DMS79 (cell line): ENCODE measurements at places on chromosomes 13 and 19.

DNA sequence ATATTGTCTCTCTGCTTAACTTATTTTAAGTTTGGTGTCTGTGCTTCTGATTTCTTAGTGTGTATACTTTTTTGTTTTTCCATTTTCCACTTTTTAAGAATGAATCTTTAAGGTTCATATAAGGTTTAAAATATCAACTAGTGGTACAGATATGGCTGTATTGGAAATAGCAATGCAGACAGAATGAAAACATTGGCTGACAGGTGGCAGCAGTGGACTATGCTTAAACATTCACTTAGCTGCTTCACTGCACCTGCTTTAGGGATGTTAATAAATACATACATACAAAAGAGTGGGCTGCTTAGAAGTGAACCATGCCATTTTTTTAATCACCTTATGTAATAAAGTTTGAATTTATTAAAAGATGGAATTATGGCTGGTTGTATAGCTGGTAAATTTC lies 27.3 kb downstream of the TM9SF2 start:
- DNase-seq: no peak

DNA sequence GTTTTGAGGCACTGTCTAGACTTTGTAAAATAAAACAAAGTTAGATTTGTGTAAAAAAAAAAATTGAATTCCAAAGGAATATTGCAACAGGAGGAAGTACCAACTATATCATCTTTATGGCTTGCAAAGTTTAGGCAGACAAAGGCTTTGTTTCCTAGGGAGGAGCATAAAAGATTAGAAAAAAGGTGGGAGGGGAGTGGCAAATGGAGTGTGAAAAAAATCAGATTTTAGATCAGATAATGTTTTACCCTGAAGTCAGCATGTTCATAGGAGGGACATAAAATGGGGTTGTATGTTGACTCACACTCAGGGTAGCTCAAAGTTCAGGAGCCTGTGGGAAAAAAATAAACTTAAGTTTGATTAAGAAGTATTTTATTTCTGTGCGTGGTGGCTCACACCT lies 3.7 kb downstream of the ZNF85 start:
- no peak for DNase-seq

DNA sequence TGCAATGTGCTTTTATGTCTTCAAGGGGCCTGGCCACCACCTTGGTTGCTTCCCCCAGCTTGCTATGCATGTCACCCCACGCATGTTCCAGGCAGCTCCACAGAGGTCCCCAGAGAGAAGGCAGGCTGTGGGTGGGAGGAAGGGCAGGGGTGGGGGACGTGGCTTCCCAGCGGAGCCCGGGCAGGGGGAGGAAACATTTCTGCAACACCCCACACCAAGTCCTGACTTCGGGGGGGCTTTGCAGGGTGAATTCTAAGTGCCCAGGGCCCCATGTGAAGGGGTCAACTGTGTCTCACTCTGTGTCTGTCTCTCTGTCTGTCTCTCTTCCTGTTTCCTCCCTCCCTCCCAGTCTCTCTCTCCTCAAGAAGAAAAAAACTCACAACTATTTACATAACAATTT lies 39.6 kb downstream of the LTBP4 start:
- no peak for DNase-seq

- no peak for DNase-seq
Measured at GRCh38 chr13:75353781-75354193, 128.2 kb downstream of the TBC1D4 start.

DNA sequence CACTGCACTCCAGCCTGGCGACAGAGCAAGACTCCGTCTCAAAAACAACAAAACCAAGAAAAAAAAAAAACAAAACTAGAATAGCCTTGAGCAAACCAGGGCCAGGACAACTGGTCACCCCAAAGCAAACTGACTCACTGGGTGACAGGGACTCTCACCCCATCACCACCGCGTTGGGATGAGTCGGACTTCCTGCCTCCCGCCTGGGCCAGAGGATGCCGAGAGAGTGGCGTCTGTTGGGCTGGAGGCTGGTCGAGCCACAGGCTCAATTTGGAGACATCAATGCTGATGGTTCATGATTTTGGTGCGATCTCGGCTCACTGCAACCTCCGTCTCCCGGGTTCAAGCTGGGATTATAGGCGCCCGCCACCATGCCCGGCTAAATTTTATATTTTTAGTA lies 11.6 kb downstream of the TMPRSS9 start:
- DNase-seq: no peak
